ENCODE measurements at places on chromosomes 3 and 15.

DNA sequence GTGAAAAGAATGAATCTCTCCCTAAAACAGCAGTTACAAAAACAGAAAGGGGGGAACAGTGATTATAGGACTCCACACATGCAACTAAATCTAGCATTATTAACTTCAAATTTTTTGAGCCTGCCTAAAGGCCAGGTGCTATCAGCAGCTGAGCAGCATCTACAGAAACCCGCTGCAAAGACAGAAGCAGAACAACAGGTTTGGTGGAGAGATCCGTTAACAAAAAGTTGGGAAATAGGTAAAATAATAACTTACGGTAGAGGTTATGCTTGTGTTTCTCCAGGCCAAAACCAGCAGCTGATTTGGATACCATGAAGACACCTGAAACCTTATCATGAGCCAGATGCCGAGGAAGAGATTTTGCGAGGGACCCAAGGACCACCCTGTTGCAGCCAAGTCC is 201.6 kb upstream of the UBE3A start:
- no peak for DNase-seq

DNA sequence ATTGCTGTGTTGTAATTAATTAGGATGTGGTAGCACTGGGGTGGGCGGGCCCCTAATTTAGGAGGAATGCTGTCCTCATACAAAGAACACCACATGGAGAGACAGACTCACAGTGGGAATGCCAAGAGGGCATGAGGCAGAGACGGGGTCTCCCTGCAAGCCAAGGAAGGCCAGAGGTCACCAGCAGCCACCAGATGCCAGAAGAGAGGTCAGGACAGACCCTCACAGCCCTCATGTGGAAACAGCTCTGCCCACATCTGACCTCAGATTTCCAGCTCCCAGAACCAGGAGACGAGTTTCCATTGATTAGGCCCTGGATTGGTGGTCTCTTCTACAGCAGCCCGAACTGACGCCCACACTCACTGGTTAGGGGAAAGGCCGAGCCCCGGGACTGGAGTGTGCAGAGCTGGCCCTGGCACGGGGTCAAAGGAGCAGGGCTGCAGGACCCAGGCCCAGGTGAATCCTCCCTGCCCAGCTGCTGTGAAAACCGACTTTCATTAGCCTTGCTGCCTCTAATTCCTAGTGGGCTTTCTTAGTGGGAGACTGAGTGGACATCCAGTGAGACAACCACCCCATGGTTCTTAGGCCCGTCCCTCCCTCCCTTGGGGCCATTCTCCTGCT is 43.0 kb upstream of the SLC41A3 start:
- DNase-seq, result no peak

GRCh38 chr3:3110749-3111361 is 681 bp upstream of the IL5RA start:
- DNase-seq, result no peak

GRCh38 chr3:105904678-105905284 is 36.0 kb upstream of the CBLB start:
- no peak for DNase-seq

DNA sequence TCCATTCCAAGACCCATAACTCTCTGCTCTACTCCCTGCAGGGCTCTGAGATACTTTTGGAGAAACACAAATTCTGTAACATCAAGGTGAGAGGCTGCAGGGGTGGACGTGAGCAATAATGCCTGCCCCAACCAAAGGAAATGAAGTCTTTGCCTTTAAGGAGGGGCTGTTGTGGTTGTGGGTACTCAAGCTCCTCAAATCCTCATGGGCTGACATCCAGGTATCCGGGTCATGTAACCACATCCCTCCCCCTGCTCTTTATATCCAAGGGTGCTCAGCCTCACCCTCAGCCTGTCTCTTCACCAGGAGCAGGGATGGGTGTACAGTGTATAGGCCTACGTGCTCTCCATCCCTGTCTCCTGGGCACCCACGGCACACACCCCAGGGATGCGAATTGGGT is 32.3 kb downstream of the NOX5 start:
- no peak for DNase-seq

- no peak for DNase-seq
Observed at GRCh38 chr3:54837964-54838363, 89.9 kb downstream of the LRTM1 start.

Measured in CD4-positive, alpha-beta T cell (primary cell).